Bronchial smooth muscle cell (primary cell): ENCODE measurements at places on chromosomes 2 and 18. TPM values are rescaled to one million over a fixed set of nuclear protein-coding genes. Genes with fewer than 3 reads are reported as not detected.

The CGREF1 gene
- 0.69 and 0.79 TPM in 2 replicates for total RNA-seq

The HOXD12 gene
- not detected in 2 replicates for total RNA-seq

The ADCYAP1 gene
- total RNA-seq: not detected in 2 replicates

The BOK gene
- total RNA-seq: 6.7 and 9.3 TPM in 2 replicates

The KCNG2 gene
- 0.32 and 1.9 TPM in 2 replicates for total RNA-seq

The KCNS3 gene
- under 0.01 and 0.52 TPM in 2 replicates for total RNA-seq

The GLI2 gene
- 4.0 and 4.7 TPM in 2 replicates for total RNA-seq

The UGT1A8 gene
- total RNA-seq: not detected in 2 replicates

The KIF1A gene
- under 0.01 TPM in 1 of 2 replicates, not detected in the other for total RNA-seq

The DSC2 gene
- under 0.01 and 0.09 TPM in 2 replicates for total RNA-seq

The NEURL3 gene
- total RNA-seq: 0.09 and 0.16 TPM in 2 replicates

The MYCN gene
- total RNA-seq: not detected in 2 replicates

The ADD2 gene
- total RNA-seq: not detected in 2 replicates

The VWC2L gene
- under 0.01 TPM in 1 of 2 replicates, not detected in the other for total RNA-seq

The SS18 gene
- 69.7 and 83.1 TPM in 2 replicates for total RNA-seq

The SLC14A1 gene
- total RNA-seq: 55.5 and 131 TPM in 2 replicates

The SIX3 gene
- total RNA-seq: not detected in 2 replicates

The KIF5C gene
- total RNA-seq: 0.16 and 0.26 TPM in 2 replicates

The CCDC93 gene
- 21.3 and 23.0 TPM in 2 replicates for total RNA-seq

The ATAD2B gene
- 7.1 and 9.1 TPM in 2 replicates for total RNA-seq

The POTEJ gene
- total RNA-seq: not detected in 2 replicates

The FHOD3 gene
- total RNA-seq: 4.3 and 12.9 TPM in 2 replicates

The NTSR2 gene
- under 0.01 TPM in 1 of 2 replicates, not detected in the other for total RNA-seq

The SCN3A gene
- total RNA-seq: 0.17 and 0.47 TPM in 2 replicates

The REEP1 gene
- under 0.01 TPM in 1 of 2 replicates, not detected in the other for total RNA-seq

The ELOA2 gene
- under 0.01 TPM in 1 of 2 replicates, not detected in the other for total RNA-seq
